ENCODE measurements at places on chromosomes 1 and 21.

- no peak for DNase-seq
Measured at GRCh38 chr1:215891266-215892057, 324.4 kb downstream of the KCTD3 start.

DNA sequence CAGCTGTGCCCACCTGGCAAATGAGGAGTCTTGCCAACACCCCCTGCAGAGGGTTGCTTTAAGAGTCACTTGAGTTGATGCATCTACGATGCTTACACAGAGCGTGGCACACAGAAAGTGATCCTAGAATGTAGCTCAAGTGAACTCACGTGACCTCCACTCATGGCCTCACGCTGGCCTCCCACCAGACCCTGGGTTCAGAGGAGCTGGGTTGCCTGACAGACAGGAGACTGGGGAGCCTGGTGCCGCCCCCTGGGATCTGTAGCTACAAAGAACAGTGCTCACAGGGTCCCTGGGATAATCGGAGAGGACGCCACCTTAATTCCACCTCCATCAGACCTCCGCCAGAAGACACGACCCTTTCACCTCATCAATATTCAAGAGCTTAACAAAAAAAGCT lies 81.4 kb upstream of the CASZ1 start:
- DNase-seq: no peak

DNA sequence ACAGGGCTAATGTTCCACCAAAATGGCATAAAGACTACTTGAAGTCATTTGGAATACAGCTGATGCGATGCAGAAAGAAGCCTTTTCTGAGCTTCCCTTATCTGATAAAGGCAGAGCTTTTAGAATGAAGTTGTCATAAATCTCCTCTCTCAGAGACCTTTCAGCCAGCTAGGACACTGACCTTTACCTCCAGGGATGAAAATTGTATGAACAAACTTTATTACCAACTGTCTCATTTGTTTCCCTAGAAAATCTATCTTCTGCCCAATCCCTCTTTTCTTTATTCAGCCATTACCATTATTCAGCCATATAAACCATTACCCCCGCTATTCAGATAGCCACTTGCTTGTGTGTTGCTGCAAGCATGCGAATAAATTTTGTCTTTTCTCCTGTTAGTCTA lies 29.7 kb upstream of the RNF2 start:
- no peak for DNase-seq

DNA sequence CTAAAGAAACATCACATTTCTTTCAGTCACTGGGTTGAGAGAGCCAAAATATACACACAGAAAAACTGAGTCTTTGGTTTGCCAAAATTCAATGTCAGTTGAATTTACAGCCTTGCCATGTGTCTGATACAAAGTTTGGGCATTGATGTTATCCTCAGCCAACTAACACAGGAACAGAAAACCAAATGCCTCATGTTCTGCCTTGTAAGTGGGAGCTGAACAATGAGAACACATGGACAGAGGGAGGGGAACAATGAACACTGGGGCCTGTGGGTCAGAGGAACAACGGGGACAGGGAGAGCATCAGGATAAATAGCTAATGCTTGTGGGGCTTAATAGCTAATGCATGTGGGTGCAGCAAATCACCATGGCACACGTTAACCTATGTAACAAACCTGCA lies 39.6 kb upstream of the C21orf91 start:
- no peak for DNase-seq

- no peak for DNase-seq
Measured at GRCh38 chr1:47677241-47677940, 239.5 kb downstream of the FOXD2 start.

DNA sequence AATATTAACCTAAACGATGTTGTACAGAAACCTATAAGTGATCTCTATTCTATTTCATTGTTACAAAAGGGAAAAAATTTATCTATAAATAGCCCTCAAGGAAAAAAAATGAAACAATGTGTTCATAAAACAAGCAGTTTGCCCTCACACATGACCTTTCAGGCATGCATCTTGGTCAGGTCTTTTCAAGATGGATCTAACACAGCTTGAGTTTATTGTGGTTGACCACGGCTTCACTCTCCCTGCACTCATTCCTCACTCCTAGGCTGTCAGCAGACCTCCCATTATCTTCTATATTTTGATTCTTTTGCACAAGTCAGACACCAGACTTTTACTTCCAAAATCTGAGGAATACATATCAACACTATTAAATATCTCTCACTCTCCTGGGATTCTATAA lies 544.3 kb downstream of the KCNT2 start:
- no peak for DNase-seq

DNA sequence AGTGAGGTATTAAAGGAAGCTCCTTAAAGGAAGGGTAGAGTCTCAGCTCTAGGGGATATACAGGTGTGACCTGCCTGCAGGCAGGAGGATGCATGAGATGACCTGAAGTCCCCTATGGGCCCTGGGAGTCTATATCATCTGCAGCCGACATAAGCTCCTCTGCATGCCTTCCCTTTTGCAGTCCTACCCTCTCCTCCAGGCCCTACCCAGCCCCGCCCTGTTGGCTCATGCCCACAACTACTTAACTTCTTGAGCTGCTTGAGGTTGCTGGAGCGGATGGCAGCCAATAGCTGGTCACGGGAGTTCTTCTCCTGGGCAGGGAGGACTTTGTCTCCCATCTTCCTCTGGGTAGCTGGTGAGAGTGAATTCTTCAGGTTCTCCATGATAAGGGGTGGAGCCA lies 10.3 kb downstream of the SHISA4 start:
- no peak for DNase-seq

DNA sequence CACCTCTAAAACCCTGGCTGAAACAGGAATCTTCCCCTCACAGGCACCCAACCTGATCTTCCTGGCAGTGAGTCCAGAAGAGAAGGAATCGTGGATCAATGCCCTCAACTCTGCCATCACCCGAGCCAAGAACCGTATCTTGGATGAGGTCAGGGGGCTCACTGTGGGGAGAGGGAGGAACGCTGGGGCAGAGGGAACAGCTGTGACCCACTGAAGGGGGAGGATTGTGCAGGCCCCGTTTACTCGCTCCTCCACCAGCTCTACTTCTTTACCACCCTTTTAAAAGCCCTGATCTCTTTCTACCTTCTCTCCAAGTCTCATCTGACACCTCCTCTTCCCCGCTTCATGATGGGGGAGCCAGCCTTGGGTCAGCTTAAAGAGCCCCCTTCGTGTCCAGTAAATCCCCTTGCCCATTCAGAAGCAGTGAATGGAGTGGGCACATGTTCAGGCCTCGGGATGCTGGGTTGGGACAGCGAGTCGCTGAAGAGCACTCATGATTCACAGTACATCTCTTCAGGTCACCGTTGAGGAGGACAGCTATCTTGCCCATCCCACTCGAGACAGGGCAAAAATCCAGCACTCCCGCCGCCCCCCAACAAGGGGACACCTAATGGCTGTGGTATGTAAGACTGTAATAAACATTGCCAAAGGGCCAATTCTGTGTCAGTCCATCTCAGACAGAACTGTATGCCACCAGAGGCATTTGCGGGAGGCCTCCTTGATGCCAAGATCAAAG lies 7.3 kb downstream of the PLEKHO1 start:
- DNase-seq: no peak

DNA sequence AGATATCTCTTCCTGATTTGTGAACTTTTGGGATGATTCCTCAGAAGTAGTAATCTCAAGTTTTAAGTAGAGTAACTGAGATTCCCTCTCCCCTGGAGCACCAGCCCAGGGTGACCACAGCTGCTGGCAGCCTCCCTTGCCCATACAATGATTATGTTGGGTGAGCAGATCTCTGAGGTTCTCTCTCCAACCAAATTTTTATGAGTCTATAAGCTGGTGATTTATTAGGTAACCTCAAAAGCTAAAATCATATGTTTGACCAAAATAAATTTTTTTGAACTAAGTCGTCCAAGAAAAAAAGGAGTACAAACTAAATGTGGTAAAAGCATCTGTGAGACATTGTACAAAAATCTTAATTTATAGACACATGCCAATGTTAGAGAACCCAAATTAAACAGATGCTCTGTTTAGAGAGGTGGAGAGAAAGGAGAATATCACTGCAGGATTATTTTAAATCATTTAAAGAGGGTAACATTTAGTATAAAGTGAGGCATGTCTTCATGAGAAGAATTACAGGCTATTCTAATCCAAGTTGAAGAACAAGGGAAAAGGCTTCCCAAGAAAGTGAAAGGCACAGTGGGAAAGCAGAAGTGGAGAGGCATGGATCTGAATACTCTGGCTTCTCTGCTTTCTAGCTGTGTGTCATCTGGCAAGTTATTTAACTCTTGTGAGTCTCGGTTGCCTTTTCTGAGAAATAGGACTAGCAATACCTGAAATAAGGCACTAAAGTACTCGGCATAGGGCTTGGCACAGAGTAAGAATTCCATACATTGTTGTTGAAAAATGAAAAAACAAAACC lies 2.5 kb downstream of the AKNAD1 start:
- DNase-seq: no peak

- DNase-seq: no peak
Measured at GRCh38 chr1:44988531-44989156, 2.2 kb upstream of the EIF2B3 start.

DNA sequence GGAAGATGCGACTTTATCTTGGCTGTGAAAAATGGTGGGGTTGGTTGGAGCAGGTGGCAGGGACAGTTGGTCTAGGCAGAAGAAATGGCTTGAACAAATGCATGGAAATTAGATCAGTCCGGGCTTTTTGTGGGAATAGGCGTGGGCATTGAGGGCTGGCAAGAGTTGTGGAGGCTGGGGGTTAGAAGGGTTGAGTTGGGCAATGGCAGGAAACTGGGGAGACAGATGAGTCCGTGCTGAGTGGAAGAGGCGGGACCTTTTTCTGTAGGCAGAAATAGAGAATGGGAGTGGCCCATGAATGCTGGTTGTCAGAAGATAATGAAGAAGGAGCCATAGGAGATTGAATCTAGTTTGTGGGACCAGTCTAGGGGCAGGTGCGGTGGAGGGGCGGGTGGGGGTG lies 6.9 kb downstream of the PDPN start:
- DNase-seq: no peak

- no peak for DNase-seq
Measured at GRCh38 chr1:221563476-221563921, 178.4 kb downstream of the DUSP10 start.

- DNase-seq: no peak
Measured at GRCh38 chr1:46760558-46761166, 38.2 kb upstream of the CYP4B1 start.

DNA sequence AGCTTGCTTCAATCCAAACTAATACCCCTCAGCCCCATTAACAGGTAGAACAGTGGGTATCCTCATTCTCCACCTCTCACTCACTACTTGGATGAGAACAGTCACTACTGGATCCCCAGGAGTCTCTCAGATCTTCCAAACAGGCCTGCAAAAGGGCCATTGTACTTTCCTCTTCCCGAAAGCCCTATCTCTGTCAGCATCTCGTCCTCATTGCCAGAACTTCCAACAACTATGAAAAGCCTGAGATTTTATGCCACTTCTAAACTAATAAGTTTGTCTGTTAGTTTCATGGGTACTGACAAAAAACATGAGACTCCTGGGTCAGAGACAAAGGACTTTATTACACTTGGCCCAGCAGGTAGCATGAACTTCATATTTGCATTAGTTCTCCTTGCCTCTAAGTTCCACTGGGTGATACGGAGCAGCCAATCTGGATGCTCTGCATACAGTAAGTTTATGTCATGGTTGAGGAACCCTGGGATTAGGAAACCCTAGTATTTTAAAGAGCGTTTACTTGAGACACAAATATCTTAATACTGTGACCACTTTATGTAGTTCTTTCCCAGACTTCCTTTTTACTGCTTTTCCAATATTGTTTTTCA lies 38.1 kb downstream of the VANGL2 start:
- DNase-seq: no peak
